Stimulated activated CD8-positive, alpha-beta memory T cell treated with anti-CD3 and anti-CD28 coated beads, Interleukin-7, amount 100 ng/mL, for 4 hours (primary cell): ENCODE measurements at places on chromosomes 1 and 21.
A peak's percentile ranks its signal among the peaks of the same experiment; 100 is the strongest.

GRCh38 chr1:27133991-27134390 lies 20.9 kb downstream of the SLC9A1 start:
- DNase-seq, result no peak

DNA sequence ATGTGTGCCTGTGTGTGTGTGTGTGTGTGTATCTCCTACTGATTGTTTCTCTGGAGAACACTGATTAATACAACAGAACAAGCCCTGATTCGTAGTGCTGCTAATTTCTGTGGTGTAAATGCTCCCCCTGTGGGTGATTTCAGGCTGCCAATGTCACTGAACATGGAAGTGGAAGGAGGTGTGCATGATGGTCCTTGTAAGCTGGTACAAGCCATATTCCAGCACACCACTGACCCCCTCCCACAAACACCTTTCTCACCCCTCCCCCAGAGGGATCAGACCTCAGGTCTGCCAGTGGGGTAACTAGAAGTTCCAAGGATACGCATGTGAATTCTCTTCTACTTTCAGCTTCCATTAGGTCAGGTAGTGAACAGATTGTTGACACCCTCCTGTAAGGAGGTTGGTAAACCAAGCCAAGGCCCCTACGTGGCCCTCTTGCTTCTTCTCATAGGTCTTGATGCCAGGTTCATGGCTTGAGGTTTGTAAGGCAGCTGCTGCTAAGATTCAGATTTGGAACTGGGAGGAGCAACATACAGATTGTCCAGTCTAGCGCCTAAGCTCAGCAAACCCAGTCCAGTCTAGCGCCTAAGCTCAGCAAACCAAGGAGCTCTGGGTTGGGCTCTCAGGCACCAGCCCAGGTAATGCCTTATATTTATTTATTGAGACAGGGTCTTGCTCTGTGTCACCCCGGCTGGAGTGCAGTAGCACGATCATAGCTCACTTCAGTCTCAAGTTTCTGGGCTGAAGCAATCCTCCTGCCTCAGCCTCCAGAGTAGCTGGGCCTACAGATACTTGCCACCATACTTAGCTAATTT lies 38.7 kb downstream of the DHCR24 start:
- no peak for DNase-seq

- no peak for DNase-seq
Measured at GRCh38 chr1:90558126-90558525, 159.0 kb downstream of the BARHL2 start.

DNA sequence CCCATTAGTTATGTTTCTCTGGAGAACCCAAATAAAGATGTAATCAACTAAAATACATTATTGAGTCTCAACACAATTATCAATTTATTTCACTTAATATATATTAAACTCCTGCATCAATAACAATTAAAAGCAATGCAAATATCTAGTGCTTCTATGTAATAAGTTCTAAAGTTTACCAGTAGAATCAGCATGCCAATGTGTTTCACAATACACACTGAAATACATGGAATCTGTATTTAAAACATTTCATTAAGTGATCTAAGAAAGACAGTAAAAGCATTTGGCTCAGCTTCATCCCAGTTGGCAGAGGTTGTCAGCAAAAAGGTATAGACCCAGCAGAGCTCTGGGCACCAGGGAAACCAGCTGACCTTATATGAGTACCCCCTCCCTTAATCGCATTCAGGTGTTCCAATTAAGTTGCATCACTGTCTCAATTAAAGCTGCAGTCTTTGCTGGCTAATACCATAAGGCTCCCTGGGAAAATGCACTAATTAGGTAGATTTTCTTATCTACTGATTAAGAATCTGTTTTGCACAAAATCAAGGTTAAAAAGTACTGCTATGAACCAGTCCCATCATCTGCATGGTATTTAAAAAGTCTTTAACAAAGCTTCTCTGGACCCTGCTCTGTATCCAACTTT lies 63.1 kb downstream of the NIBAN1 start:
- no peak for DNase-seq

GRCh38 chr1:12769031-12769430 lies 4.5 kb upstream of the PRAMEF12 start:
- DNase-seq, result no peak

- no peak for DNase-seq
Measured at GRCh38 chr1:185850366-185850765, 116.2 kb downstream of the HMCN1 start.

DNA sequence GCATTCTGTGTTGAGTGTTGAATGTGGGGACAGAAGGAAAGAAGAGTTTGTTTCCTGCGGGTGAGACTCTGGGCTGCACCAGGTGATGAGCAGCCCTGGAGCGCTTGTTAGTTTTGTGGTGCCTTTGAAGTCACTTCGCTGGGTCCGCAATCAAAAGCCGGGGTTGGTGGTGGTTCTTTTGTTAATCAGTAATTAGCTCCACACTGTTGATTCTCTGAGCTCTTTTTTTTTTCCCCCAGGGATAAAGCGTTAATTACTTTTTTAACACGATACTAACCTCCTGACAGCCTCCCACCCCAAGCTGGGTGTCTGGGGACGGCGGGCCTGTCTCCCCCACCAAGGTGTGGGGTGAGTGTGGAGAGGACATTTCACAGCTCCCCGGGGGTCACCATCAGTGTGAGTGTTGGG lies 56.6 kb downstream of the AGPAT3 start:
- peak; percentile 27 for DNase-seq

DNA sequence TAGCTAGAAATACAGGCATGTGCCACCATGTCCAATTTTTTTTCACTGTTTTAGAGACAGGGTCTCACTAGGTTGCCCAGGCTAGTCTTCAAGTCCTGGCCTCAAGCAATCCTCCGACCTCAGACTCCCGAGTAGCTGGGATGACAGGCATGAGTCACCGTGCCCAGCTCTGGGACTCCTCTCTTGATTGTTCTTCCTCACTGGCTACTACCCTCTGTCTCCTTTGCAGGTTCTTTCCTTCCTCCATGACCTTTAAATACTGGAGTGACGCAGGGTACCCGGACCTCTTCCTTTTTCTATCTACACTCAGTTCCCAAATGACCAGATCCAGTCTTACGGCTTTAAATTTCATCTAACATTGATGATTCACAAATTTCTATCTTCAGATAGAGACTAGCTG lies 34.9 kb downstream of the ASH1L start:
- DNase-seq, result no peak

- no peak for DNase-seq
Measured at GRCh38 chr1:224922404-224923164, 6.9 kb upstream of the DNAH14 start.

DNA sequence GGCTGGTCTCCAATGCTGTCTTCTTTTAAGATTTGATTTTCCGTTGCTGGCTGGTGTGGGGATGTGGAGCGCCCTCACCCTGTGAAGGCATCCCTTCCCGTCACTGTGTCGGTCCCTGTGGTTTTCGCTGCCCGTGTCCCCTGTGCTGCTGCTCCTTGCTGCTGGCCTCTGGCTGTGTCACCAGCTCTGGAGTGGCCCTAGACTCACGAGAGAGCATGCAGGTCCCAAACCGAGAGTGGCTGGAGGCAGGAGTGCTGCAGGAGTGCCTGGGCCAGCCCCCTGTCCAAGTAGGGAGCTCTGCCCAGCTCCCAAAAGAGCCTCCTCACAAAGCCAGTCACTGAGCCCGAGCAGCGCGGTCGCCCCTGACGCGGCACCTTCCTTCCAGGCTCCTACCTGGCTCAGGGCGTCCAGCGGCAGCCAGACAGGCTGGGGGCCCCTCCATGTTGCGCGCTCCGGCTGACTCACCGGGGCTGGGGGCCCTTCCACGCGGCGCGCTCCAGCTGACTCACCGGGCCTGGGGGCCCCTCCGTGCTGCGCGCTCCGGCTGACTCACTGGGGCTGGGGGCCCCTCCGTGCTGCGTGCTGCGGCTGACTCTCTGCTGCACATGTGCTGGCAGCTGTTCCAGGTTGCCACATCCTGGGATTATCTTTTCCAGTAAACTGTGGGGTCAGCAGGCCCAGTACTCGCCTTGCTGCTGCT lies 106.7 kb upstream of the COL6A1 start:
- DNase-seq, result peak; percentile 27

GRCh38 chr1:237287876-237288521 lies 246.0 kb downstream of the RYR2 start:
- no peak for DNase-seq

GRCh38 chr1:200918006-200918405 lies 23.3 kb downstream of the INAVA start:
- no peak for DNase-seq

GRCh38 chr1:115469703-115470476 lies 131.8 kb upstream of the NGF start:
- no peak for DNase-seq

GRCh38 chr1:35447278-35447677 lies 109.9 kb downstream of the KIAA0319L start:
- DNase-seq, result no peak

DNA sequence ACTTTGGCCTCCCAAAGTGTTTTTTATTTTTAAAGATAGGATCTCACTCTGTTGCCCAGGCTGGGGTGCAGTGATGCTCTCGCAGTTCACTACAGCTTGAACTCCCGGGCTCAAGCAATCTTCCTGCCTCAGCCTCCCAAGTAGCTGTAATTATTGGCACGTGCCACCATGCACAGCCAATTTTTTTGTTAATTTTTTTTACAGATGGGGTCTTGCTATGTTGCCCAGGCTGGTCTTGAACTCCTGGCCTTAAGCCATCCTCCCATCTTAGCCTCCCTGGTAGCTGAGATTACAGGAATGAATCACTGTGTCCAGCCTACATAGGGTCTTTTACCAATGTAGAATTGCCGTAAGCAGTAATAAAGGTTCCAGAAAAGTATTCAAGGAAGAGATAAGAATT lies 49.1 kb upstream of the HP1BP3 start:
- no peak for DNase-seq

DNA sequence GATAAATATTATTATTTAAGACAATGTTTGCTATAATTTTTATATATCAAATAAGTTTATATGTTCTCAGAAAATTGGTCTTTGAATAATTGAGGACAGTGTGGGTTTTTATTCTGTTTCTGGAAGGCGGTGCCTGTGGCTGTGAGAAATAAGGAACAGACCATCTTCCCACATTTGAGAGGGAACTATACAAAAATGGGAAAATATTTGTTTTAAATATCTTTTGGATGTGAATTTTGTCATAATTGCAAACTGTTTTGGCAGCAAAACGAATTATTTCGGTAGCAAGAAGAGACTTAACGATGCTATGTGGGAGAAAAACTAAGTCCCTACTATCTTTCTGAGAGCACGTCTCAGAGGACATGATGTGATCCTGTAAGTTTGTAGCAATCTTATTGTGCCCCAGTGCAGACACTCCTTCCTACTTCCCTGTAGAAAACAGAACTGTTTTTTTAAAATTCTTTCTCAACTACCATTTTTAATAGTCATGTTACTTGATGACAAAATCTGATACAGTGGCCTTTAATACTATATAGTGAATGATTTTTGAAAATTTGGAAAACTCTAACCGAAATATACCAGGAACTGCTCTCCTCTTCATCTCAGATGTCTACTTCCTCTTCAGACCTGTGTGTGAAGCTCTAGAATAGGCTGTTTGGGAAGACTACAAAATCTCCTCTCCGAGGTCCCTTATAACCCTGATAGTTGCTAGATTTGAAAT lies 25.4 kb downstream of the PTPRC start:
- DNase-seq, result no peak

DNA sequence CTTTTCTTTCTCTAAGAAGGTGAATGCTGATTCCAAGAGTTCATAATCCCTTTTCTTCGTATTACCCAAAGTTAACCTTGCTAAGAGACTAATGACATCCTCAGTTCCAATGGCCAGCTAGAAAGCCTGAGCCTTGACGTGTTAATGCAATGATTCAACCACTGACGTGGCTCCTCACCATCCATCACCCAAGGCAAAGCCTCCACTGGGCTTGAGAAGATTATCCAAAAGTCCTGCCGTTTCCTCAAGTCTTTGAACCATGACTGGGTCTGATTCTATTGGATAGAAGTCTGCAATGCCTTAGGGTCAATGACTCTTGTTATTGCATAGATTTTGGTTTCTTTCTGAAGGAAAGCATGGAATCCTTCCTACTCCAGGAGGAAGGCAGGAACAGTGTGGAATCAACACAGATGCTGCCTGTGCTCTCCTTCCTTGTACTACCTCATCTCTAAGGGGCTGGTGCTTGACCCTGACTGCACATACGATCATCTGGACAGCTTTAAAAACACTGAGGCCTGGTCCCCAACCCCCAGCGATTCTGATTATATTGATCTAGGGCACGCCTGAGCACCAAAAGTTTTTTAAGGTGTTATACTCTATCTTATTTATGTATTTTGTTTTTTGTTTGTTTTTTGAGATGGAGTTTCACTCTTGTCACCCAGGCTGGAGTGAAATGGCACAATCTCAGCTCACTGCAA lies 69.3 kb upstream of the ANGPTL1 start:
- no peak for DNase-seq

- DNase-seq, result no peak
Measured at GRCh38 chr1:100893718-100894117, 924 bp downstream of the EXTL2 start.

- DNase-seq, result no peak
Measured at GRCh38 chr1:106700211-106700610, 356.3 kb upstream of the PRMT6 start.

DNA sequence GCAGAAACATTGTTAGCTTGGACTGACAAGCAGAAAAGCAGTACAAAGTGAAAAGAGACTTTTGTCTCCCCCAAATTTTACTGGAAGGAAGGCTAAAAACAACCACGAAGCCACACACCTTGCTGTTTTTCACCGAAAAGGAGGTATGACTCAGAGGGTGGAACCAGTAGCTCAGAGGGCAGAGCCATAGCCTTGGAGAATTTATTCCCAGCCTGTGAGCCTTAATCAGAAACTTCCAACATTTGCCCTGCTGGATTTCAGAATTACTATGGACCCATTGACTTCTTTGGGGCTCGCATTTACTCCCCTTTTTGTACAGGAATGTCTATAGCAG lies 32.0 kb downstream of the RPS6KC1 start:
- no peak for DNase-seq

GRCh38 chr1:202072211-202072765 lies 50.4 kb upstream of the GPR37L1 start:
- DNase-seq, result no peak

DNA sequence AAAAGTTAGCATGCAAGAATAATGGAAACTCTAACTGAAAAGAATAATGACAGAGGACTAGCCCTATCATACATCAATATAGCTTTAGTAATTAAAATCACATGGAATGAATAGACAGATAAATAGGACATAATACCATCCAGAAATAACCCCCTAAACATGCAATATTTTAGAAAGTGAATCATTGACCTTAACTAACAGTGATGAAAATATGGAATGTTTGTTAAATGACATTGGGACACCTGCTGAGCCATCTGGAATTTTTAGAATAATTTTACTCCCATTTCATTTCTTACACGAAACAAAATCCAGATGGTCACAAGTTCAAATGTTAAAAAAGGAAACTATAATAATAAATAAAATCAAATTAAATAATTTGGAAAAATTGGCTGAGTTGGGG lies 53.1 kb upstream of the FMO3 start:
- no peak for DNase-seq

GRCh38 chr1:8604041-8604945 lies 213.1 kb downstream of the RERE start:
- peak; percentile 5 for DNase-seq
